Adrenal gland (tissue), 19 donors: ENCODE measurements at places on chromosomes 2 and 18.

DNA sequence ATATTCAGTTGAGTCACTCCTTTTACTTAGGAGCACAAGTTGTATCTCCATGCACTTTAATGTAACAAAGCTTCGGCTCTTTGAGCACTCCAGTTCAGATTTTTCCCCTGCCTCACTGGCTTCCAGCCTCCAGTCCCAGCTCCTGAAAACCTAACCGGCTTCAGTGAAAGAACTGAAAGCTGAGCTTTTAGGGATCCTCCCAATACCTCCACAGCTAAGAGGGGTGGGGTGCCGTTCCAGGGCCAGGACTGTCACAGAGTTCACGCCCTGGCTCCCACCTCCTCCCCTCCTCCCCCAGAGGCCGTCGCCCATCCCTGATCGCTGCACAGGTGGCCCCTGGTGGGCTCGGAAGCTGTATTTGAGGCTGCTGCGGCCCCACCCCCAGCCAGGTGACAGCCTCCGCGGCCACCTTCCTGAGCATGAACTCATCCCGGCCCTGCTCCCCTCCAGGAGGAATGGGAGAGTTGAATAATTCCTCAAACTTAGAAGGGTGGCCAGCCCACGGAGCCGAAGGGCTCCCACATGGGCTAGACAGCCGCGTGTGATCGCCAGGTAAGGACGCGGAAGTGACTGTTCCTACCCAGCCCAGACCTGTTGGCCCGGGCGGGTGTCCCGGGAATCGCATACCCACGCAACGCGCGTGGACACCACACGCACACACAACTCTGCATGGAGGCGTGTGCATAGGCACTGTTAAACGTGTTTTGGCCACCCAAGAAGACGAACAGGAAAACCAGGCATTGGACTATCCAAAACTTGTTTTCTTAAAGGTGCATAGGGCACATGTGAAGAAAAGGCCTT lies 1.8 kb downstream of the MYO5B start:
- no peak for DNase-seq

DNA sequence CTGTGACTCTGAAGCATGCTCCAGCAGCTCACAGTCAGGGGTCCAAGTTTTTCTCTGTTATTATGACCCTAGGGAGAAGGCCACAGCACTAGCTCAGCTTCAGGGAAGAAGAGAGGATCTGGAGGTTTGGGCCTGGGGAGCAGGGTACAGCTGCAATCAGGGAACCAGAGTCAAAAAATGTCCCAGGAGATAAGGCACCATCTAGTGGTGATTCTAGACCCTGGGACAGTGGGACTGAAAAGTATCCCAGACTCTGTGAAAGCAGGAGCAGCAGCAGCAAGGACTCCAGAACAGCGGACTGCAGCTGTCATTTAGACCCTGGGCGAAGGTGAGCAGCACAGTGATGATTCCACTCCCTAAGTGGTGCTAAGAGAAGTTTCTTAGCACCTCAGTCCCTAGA lies 278.4 kb upstream of the DDX18 start:
- no peak for DNase-seq

GRCh38 chr18:46820863-46821262 lies 64.0 kb upstream of the ST8SIA5 start:
- no peak for DNase-seq

- no peak for DNase-seq
Measured at GRCh38 chr2:48232351-48232750, 297.6 kb upstream of the STON1 start.

DNA sequence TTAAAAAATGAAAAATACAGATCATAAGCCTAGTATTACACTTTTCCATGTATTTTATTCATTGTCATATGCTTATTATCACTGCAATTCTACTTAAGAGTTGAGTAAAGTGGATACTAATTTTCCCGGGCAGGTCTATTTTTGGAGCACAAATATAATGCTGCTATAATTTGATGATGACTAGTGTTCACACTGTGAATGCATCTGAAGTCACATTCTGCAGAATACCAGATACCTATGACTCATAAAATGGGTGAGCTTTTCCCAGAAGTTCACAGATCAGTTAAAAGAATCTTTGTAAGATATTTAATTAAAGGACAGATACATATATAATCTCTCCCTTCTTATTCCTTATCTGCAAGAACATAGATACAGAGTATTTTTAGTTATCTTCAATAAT lies 79.8 kb upstream of the MC4R start:
- DNase-seq = no peak

GRCh38 chr2:120381661-120382060 lies 35.7 kb downstream of the INHBB start:
- no peak for DNase-seq
